Kasumi-1 (cell line): ENCODE measurements at places on chromosomes 13 and 19.
A peak's percentile ranks its signal among the peaks of the same experiment; 100 is the strongest.

DNA sequence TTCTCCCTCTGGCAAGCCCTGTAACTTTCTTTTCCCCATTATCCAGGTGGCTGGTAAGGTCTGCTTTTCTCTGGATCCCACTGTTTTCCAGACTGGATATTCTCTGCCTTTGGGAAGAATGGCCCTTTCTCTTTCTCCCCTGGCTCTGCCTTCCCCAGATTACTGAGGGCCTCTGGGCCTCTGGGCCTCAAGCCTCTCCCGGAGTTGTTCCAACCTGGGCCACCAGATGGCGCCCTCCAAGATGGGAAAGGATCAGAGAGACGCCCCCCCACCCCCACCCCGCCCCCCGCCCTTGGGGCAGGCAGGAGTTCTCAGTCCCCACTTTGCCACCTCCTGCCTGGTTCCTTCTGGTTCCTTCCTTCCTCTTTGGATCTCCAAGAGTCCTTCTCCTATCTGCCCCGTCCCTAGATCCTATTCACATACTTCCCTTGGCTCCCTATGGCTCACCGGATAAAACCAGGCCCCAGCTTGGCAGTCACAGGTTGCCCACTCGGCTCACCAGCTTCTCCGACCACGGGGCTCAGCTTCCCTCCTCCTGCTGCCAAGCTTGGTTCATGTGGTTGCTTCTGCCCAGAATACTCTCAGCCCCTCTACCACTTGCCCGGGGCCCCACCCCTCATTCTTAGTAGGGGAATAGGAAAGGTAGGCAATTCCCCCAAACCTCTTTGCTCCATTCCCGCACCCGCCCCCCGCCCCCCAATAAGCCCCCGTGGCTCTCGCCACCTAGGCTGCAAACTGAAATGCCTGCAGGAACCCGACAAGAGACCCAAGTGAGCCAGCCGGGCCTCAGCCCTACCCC, 13.1 kb downstream of the EPS8L1 start:
- peak; percentile 50 for DNase-seq

DNA sequence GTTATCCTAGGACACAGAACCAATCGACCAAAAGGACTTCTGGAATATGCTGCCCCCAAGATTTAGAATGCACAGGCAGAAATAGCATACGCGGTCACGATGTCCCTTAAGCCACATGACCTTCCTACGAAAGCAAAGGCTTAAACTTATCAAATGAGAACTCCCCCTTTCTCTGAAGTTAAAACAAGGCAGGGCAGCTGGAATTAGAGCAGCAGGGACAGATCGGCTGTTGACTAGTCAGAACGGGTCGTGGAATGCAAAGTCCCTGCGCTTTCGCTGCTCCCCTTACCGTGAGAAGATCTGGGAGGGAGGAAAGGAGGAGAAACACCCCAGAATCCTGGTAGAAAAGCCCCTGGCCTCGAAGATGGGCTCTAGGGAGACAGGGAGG, 799 bp upstream of the USPL1 start:
- peak; percentile 72 for DNase-seq

GRCh38 chr13:95579303-95579702, 26.8 kb downstream of the CLDN10 start:
- no peak for DNase-seq

DNA sequence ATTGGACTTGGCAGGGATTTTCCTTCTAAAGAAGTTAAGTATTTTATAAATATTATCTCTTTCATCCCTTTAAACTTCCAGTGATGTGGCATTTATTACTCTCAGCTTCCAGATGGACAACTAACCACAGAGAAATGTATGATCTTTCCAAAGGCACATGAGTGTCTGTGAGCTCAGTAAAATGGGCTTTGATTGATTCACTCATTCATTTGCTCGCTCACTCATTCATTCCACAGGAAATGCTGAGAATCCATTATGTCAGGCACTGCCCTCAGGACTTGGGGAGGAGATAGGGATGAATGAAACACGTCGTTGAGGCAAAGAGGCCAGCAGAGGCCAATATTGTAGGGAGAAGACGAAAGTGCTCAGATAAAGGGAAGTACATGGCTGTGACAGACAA, 359.3 kb downstream of the EFNB2 start:
- no peak for DNase-seq

GRCh38 chr13:42334329-42334706, 62.4 kb downstream of the AKAP11 start:
- DNase-seq, result no peak

DNA sequence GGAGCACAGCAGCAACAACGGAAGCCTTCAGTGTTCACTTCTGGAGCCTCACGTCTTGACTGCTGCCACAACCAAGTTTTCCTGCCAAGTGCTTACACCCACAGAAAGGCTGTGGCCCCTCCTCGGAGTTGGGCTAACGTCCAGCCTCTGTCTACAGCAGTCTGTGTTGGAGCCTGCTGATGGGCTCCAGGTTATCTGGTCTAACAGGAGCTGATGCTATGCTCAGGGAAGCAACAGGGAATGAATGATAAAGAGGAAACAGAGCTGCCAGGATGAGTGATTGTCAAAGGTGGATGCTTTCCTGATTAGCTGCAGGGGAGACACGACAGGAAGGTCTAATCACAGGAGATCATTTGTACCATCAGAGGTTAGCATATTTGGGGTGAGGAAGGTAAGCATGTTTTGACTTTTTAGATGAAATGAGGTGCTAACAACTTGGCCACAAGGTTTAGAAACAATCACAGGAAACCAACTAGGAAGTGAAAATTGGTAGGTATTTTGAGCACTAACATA, 53.8 kb upstream of the RCBTB2 start:
- DNase-seq, result no peak

DNA sequence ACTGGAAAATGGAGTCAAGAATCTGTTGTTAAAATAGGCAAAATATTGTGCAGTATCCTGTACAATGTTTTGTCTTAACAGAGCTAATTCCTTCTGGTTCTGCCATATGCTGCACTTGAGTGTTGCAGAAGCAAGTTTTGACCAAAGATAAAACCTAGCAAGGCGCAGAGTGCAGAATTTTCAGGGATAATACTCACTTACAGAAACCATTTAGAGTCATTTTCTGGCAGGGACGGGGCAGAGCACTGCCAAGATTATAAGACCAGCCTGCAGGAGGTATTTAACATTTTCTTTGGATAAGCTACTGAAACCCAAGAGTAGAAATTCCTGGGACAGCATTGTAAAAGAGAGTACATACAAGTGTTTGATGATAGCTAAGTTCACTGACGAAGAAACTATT, 159.5 kb upstream of the EDNRB start:
- no peak for DNase-seq

GRCh38 chr19:37074819-37075362, 3.3 kb upstream of the ZNF420 start:
- DNase-seq, result no peak

GRCh38 chr13:101845245-101846020, 393.0 kb downstream of the ITGBL1 start:
- DNase-seq, result no peak

GRCh38 chr19:8468761-8469373, 24.1 kb downstream of the HNRNPM start:
- DNase-seq, result no peak

GRCh38 chr13:109406376-109406992, 379.9 kb downstream of the IRS2 start:
- DNase-seq, result no peak

GRCh38 chr19:4585556-4585955, 26.1 kb upstream of the SEMA6B start:
- DNase-seq, result no peak

DNA sequence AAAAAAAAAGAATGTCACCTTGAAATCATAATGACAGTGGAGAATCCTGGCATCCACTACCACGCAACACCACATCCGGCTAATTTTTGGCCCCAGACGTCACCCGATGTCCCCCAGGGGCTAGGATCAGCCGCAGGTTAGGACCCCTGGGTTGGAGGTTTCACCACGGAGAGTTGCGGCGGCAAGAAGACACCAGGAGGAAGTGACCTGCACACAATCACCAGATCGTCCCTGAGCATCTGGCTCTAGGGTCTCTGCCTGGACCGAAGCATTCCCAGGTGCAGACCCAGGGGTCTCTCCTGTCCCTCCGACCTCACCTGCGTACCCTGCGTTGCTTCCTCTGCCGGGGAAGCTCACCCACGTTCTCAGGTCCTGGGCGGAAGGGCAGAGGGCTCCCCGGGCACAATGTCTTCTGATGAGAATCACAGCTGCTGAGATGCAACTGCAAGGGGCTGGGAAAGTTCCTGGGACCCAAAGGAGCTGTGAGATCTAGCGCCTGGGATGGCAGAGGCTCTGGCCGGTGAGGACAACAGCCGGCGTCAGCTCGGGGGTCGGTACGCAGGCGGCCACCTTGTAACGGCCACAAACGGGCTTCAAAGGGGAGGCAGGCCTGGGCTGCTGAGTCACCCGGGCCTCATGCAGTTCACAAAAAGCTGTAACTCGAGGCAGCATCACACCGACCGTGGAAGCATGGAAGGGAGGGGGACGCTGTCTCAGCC, 111.2 kb downstream of the GADD45B start:
- DNase-seq, result no peak

DNA sequence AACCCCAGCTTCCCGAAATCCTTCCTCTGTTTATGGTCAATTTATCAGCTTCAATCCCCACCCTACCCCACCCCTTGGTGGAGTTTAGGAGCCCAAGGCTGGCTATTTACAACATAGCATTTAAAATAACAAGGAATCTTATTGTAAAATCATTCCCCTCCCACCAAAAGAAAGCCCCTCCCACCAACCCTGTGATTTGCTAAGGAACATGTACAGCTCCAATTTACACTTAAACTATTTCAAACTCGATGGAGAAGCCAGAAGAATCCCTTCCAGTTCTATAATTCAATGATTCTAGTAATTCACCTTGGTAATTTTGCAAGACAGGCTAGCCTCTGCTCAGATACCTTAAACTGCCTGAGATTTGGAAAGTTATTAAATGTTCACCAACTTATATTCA, 3.0 kb downstream of the LATS2 start:
- DNase-seq, result no peak

DNA sequence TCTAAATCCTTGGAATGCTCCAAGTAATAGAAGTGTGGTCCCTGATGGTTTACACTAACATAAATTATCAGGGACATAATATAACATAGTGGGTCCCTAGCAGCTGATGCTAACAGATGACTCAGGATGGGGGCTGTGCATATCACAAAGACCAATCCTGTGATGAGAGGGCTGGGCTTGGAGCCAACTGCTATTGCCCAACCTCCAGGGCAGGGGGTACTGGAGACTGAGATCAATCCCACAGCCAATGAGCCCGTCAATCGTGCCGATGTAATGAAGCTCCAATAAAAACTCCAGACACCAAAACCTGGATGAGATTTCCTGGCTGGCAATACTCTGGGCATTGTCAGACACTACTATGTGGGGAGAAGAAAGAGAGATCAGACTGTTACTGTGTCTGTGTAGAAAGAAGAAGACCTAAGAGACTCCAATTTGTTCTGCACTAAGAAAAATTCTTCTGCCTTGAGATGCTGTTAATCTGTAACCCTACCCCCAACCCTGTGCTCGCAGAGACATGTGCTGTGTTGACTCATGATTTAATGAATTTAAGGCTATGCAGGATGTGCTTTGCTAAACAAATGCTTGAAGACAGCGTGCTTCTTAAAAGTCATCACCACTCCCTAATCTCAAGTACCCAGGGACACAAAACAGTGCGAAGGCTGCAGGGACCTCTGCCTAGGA, 33.4 kb downstream of the ABCC4 start:
- DNase-seq, result no peak

GRCh38 chr19:55069865-55070197, 5.8 kb upstream of the EPS8L1 start:
- no peak for DNase-seq

DNA sequence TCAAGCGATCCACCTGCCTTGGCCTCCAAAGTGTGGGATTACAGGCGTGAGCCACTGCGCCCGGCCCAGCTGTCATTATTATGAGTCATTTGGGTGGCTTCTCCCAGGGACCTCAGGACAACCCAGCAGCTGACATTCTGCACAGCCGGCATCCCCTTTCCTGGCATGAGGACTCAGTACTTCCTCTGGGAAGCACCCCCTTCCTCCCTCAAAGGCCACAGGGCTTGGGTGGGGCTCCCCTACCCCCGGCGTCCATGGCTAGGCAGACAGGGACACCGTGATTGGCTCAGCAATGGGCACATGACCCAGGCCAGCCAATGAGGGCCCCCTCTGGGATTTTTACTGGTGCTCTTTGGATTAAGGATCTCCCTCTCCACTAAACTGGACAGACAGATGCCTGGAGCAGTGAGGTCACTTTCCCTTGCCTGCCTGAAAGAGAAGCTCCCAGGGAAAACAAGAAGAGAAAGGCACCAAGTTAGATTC, 6.0 kb downstream of the KANK2 start:
- DNase-seq, result peak; percentile 87

- no peak for DNase-seq
These were observed 41.5 kb downstream of the KLF12 start for GRCh38 chr13:74092711-74093110.

- DNase-seq, result no peak
These were observed 524.1 kb downstream of the GPC6 start for GRCh38 chr13:93750676-93751075.

DNA sequence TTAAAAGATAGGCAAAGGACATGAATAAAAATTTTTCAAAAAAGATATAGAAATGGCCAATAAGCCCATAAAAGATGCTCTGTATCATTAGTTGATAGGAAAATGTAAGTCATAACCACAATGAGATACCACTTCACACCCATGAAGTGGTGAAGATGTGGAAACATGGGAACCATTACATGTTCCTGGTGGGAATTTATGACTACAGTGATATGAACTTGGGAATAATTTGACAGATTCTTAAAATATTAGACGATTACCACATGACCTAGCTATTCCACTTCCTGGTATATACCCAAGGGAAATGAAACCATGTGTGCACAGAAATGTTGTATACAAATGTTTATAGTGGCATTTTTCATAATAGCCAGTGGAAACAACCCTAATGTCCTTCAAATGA, 232.2 kb downstream of the GGACT start:
- DNase-seq, result no peak
